ENCODE measurements at places on chromosomes 12 and 14.

GRCh38 chr14:45678163-45678562, 425.2 kb upstream of the MIS18BP1 start:
- DNase-seq = no peak

DNA sequence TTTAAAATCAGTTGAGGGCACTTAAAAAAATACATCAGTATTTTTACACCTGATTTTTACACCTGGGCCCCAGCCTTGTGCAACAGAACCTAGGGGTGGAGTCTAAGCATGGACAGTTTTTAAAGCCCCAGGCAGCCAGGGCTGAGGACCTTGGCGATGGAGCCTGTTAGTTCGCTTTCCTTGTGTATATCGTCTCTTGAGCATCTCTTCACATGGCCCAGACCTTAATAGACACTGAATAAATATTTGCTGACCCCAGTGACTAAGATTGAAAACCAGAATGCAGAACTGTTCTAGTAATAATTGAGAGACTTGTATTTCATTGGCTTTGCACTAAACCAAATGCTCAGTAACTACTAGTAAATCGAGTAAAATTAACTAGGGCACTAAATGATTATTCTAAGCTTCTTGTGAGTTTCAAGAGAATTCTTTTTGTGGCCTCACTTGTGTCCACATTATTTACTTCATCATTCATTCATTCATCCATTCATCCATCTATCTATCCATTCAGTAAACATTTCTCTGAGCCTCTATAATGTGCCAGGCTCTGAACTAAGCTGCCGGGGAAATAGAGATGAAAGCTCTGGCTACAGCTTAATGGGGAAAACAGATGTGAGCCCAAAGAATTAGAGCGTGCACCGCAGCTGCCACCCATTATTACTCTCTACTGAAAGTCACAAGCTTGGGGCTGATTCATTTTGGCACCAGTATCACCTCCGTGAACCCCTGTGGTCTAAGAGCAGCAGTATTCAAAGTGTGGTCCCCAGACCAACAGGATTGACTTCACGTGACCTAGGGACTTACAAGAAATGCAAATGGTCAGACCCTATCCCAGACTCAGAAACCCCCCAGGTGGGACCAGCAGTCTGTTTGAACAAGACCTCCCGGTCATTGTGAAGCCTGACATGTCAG, 30.7 kb upstream of the BCL7A start:
- no peak for DNase-seq

- DNase-seq = peak; percentile 67
Observed at GRCh38 chr14:59305836-59306555, 117.5 kb downstream of the DAAM1 start.

DNA sequence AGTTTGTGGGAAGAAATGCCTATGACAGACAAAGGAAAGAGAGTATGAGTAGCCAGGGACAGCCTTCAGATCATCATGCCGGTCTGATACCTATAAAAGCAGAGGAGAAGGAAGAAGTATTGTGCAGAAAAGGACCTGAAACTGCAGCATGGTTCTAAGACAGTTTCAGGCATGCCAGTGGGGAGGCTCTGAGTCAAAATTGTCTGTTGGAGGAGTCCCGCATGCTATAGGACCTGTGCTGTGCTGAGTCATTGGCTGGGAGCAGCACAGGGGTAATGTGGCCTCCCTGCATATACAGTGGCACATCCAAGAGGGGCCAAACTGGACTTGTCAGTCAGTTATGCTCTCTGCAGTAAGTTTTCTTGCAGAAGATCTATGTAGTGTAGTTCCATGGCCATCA, 40.7 kb downstream of the NEUROD4 start:
- DNase-seq = no peak

DNA sequence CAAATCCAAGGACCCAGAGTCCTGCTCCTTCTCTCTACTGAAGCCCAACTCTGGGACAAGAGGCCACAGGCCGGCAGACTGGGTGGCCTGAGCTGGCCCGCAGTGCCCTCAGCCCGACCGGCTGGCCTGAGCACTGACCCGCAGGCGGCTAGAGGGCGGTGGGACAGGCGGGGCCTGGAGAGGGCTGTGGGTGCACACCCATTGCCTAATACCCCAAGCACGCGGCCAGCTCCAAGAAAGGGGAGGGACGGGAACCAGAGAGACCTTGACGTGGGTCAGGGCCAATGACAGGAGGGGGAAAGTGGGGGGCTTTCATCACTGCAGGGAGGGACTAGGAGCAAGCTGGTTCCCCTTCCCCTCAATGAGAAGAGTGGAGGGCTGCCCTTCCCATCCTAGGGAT, 2.0 kb upstream of the WNT10B start:
- DNase-seq = no peak

DNA sequence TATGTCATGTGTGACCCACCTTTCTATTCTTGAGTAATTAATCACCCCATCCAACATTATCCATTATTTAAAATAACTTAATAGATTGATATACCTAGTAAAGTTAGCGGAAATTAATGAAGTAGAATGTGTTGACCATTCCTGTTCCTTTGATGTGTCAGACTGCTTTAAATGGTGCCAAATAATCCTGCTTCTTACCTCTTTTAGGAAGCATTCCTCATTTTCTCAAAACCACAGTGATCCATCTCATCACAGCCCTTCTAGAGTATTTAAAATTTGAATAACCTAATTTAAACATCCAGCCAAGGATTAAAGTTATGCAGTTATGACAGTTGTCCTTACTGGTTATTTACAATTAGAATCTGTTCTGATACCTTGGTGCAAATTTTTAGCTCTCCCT, 6.9 kb downstream of the MGAT4C start:
- DNase-seq = no peak

GRCh38 chr12:27970401-27971120, 2.0 kb downstream of the PTHLH start:
- no peak for DNase-seq

- peak; percentile 78 for DNase-seq
Observed at GRCh38 chr12:121799156-121799841, 4.5 kb upstream of the SETD1B start.

GRCh38 chr12:130185455-130186391, 23.5 kb downstream of the FZD10 start:
- no peak for DNase-seq

GRCh38 chr14:75626863-75627262, 33.8 kb downstream of the ERG28 start:
- peak; percentile 39 for DNase-seq

DNA sequence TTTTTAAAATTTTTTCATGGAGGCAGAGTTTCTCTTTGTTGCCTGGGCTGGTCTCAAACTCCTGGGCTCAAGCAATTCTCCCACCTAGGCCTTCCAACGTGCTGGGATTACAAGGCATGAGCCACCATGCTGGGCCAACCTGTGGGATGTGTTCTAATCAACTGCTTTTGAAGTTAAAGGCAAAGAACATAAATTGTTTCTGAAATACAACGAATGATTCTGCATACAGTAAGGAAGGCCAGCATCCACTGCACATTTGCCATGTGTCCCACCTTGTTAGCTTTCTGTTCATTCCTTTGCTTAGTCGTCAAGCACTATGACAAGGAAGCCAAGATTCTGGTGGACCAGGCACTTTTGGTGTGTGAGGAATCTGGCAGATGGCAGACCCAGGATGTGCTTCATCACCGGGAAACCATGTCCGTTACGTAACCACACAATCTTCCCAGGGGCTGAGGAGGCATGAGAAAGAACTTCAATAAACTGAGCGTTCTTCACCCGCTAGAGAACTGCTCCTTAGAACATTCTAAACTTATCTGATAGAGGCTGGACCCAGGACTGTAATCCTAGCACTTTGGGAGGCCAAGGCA, 24.5 kb downstream of the MOK start:
- peak; percentile 97 for DNase-seq

DNA sequence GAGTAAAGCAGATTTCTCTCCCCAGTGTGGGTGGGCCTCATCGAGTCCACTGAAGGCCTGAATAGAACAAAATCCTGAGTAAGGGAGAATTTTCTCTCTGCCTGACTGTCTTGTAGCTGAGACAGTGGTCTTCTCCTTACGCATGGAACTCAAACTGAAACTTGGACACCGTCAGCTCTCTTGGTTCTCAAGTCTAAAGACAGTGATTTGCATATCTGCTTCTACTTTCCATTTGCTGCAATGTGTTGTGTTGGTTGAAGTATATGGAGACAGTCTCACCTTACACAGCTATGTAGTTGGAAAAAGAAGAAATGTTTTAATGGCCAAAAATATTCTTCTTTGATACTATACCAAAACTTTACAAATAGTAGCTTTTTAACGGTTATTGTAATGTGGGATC, 160.2 kb upstream of the LMNTD1 start:
- DNase-seq = no peak

DNA sequence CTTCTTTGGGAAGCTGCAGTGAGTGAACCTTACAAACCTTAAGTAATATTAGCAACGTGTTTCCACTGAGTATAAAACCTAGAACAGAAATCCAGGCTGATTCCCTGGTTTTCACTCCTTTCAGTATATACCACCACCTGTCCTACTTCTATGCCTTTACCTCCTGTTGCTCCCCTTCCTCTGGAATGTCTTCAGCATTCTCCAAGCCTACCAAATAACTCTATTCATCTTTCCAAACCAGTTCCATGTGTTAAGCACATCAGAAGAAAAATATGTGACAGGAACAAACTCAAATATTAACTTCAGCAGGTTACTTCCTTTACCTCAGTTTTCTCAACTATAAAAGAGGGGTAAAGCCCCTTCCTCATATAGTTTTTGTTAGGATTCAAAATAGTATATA, 39.8 kb downstream of the LIMA1 start:
- DNase-seq = no peak

- no peak for DNase-seq
Observed at GRCh38 chr14:77004711-77005460, 23.6 kb downstream of the IRF2BPL start.

DNA sequence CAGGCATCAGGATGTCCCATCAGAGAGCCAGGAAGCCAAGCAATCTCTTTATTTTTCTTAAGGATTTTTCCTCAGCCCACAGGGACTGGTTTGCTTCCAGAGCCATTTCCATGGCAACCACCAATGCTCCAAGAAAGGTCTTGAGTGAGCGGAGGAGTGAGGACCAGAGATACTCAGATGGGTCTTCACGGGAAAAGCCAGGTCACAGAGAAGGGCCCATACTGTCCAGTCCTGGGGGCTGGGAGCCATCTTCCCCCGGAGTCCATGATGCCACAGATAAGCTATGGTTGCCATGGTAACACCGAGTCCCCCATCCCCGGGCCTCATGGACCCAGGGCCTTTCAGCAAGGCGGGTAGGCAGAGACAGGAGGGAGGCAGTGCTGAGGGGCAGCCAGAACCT, 28.6 kb downstream of the CMKLR1 start:
- DNase-seq = no peak

DNA sequence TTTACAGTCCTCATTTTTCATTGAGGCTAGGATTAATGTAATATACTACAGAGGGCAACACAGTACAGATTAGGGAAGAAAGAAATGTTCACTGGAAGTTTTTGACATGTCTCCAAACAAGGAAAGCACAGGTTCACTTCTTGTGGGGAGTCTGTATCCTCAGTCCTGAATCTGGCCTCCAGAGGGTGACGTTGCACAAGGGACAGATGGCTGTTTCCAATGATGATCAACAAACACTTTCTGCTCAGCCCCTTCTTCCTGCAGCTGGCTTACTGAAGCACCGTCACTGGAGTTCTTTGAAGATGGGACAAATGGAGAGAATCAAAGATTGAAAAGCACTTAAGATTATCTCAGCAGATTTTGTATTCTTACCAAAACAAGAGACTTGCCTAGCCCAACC, 123.3 kb upstream of the OR4E1 start:
- DNase-seq = no peak

GRCh38 chr12:5689773-5690172, 255.3 kb downstream of the ANO2 start:
- DNase-seq = no peak

DNA sequence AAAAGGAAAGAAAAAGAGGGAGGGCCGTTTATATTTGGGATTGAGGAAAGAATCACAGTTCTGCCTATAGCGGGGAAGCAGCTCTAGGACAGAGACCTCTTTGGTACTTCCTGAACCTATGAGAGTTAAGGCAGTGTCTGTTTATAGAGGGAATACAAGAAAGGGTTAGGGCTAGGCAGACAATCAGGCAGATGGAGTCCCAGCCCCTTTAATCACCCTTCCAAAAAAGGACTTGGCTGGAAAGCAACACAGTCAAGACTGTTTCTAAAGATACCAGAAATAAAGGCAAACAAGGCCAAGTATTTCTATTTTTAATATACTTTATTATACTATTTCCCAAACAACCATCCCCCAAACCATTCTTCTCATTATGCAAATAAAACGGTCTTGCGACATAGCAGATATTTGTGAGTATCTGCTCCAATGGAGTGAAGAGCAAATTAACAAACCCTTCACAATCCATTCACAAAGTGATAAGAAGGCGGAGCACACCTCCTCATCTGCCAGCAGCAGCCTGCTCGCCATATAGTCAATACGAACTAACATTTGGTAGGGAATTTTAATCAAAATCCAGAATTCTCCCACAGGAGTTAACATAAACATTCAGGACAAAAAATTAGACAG, 697 bp upstream of the GRIP1 start:
- DNase-seq = no peak

DNA sequence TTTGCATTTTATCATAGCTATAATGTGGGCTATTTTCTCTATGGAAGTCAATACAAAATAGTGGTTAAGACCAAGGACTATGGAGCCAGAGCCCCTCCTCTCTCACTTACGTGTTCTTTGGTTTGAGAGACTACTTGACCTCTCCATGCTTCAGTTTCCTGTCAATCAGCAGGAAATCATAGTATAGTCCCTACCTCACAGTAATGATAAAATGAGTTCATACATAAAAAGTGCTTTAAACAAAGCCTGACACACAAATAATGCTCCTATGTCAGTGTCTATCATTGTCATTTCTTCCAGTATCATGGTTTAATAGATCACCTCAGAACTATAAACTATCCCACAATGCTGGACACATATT, 90.4 kb downstream of the MED13L start:
- no peak for DNase-seq

DNA sequence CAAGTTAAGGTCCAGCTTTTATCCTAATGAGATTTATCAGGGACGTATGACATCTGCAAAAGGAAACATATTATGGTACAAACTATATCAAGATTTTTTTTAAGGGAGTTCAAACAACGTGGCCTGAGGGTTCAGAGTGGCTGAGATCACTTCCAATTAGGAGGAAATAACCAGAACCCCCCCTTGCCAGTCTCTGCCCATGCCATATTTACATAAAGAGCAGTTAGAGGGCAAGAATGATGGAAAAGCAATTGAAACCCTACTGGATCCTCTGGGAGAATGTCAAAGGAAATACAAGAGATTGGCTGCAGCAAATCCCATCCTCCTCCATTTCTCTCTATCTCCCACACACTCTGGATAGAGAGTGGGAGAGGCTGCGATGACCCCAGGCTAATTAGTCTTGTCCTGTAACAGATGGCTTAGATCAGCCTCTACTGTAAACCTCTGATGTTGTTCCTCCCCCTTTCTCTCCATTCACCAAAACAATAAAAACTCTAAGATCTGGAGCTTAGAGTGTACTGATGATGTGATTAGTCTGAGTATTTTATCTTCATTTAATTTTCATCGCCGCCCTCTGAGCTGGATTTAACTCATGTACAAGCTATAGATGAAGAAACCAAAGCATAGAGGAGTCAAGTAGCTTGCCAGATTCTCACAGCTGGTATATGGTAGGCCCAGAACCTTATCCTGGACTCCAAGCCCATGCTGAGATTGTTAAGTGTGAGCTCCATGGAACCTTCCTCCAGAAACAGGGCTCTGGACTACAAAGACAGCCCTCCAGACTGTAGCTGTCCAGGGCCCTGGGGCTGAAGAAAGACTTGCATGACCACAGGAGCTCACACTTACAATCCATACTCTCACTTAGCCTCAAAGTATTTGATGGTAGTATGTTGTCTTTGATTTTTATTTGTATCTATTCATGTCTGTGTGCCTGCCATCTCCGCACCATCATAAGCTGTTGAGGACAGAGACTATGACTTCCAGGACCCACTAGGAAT, 54.1 kb upstream of the GNG2 start:
- no peak for DNase-seq

Measured in HCEC 1CT (cell line).